ENCODE measurements at places on chromosomes 11 and 22.

GRCh38 chr11:8098361-8098760 is 17.4 kb downstream of the TUB start:
- no peak for DNase-seq

DNA sequence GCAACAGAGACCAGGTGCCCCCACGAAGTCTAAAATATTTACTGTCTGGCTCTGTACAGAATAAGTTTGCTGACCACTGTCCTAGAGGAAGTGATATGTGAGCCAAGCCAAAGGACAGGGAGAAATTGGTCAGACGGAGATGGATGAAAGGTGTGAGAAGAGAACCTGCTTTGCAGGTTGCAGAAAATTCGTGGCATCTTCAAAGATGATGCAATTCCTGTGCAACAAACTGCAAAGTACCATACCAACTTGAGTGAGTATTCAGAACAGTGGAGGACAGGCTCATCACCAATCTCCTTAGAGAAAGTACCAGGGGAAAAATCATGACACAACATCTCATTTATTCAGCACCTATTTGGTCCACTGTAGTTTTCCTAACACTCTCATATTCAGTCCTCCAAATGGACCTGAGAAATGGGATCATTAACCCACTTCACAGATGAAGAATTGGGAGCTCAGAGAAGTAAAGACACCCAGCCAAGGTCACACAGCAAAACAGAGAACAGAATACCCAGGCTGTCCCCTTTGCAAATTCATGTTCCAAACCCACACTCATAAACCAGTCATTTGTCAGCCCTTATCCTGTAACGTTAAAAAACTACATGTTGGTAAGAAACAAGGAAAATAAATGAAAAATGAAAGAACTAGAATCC is 536.8 kb downstream of the MIAT start:
- no peak for DNase-seq

GRCh38 chr11:133995066-133995465 is 38.3 kb upstream of the IGSF9B start:
- DNase-seq = no peak

DNA sequence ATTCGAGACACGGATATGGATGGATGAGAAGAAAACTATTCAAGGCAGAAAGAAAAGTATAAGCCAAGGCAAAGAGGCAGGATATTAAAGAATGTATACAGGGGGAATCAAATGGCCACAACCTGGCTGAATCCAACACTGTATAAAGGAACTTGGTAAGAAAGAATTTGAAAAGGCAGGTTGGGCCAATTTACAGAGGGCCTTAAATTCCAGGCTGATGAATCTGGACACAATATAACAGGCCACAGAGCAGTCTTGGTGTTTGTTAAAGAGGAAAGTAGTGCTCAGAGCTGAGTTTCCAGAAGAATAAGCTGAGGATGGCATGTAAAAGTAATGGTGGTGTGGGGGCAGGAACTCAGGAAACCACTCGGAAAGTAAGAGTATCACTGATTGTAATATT is 72.3 kb upstream of the POU2AF2 start:
- no peak for DNase-seq

DNA sequence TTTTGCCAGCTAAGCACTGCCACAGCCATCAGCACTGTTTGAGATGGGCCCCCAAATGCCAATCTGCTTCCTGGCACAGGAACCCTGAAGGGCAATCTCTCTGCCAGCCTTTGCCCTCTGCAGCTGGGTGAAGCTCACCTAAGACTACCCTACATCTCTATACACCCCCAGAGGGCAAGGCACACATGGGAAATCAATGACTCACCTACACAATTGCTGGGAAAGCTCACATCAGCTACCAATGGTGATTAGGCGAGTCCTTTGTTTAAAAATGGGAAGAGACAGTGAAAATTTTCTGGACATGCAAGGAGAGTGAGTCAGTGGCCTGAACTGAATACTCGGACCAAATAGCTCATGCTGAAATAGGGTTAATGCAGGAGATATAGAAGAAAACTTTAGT is 12.6 kb upstream of the PRDM11 start:
- no peak for DNase-seq

DNA sequence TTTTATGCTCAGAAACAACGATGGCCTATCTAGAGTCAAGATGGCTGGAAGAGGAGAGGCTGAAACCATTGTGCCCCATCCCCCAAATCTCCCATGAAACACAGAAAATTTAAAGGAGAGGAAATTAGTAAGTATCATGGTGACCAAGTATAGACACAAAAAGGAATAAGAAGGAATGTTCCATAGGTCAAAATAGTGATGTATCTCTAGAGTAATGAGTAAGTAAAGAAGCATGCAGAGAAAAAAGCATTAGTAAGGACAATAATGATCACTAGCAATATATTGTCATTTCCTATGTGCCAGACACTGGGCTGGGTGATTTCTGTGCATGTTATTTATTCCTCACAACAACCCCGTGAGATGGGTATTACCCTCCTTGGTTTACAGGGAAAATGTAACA is 2.6 kb upstream of the SLC22A24 start:
- DNase-seq = no peak
